ENCODE measurements at places on chromosomes 6 and 20. TPM values are rescaled to one million over a fixed set of nuclear protein-coding genes. Genes with fewer than 3 reads are reported as not detected.

DNA sequence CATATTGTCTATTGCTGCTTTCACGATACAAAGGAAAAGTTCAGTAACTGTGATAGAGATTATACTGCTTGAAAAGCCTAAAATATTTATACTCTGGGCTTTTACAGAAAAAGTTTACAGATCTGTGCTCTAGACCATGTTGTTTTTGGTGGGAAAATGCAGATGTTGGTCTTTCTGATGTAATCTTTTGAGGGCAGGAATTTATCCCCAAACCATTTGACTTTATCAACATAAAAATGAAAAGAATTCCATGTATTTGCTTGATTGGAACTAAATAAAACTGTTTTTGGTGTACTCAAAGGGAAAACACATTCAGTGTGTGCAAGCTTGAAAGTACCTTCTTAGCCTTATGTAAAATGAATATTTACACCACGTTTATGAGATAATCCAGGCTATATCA, 603.5 kb downstream of the KHDRBS2 start:
- DNase-seq = no peak

GRCh38 chr20:40168981-40169620, 519.9 kb downstream of the MAFB start:
- DNase-seq = no peak

- DNase-seq = no peak
These were observed 205.3 kb downstream of the TBXT start for GRCh38 chr6:165962366-165962765.

Gene SAMD10
- 20.2 TPM for total RNA-seq

DNA sequence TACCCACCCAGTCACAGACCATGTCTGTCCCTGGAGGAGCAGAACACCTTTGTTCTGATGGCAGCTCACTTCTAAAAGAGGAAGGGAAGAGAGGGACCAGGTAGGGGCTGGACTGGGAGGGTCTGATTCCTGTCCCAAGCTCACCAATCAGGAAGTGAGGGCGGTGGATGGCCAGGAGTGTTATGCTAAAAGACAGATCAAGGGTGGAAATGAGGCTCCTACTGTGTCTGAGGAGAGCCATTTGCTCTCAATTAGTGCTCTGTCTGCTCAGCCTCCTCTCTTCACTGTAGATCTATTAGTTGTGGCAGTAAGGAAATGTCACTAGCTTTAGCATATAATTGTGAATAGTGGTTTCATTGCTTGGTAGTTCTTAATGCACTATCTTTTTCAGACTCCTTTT, 72.5 kb downstream of the ARMC2 start:
- DNase-seq = no peak

GRCh38 chr6:148577687-148578488, 168.9 kb upstream of the UST start:
- peak; percentile 17 for DNase-seq

DNA sequence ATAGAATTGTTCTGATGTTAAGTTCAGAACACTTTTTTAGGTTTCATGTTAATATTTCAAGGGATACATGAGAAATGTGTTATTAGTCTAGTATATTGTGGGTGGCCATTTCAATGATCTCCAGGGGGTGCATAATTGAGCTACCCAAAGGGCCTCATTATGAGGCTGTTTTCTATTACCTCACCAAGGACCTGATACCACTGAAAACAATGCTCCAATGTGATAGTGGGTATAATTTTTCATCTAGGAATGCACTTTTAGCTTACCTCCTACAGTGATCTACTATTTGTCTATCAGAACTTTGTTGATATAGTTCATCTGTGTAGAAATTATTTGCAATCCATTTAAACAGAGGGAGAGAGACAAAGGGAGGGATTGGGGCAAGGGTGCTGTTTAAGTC, 106.8 kb upstream of the HS3ST5 start:
- no peak for DNase-seq

Measured in T-helper 17 cell (primary cell).